ENCODE measurements at places on chromosomes 6 and 20.

DNA sequence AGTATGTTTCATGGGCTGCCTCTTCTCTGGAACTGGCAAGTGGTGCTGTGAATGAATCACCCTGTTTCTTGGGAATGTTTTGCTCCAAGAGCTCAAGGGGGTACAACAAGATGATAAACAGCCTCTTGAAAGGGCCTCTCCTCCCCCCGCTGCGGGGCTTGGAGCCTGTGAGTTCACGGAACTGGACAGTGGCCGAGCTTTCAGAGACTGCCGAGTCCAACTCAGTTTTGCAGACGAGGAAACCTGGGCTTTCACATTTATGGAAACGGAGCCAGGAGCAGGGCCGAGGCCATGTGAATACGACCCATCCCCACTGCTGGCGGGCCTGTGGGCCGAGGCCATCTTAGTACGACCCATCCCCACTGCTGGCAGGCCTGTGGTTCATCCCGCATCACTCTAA, 18.2 kb upstream of the SRC start:
- no peak for DNase-seq

DNA sequence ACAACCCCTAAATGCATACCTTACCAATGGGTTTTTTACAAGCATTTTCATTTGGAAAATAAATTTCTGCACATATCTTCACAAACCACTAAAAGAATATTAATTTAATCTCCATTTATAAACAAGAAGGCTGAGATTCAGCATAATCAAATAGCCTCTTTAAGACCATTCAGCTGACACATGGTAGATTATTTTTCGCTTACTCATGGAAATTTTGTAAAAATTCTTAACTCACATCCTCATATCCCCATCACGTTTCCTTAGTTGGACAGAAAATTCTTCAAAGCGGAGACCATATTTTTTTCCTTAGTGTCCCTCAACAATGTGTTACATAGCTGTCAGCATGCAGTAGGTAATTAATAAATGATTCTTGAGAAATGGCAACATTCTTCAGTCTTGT, 439.6 kb upstream of the PTCHD4 start:
- DNase-seq, result no peak

GRCh38 chr20:41412324-41413120, 45.9 kb upstream of the EMILIN3 start:
- DNase-seq, result no peak

GRCh38 chr20:61271312-61272231, 19.5 kb downstream of the CDH4 start:
- no peak for DNase-seq

DNA sequence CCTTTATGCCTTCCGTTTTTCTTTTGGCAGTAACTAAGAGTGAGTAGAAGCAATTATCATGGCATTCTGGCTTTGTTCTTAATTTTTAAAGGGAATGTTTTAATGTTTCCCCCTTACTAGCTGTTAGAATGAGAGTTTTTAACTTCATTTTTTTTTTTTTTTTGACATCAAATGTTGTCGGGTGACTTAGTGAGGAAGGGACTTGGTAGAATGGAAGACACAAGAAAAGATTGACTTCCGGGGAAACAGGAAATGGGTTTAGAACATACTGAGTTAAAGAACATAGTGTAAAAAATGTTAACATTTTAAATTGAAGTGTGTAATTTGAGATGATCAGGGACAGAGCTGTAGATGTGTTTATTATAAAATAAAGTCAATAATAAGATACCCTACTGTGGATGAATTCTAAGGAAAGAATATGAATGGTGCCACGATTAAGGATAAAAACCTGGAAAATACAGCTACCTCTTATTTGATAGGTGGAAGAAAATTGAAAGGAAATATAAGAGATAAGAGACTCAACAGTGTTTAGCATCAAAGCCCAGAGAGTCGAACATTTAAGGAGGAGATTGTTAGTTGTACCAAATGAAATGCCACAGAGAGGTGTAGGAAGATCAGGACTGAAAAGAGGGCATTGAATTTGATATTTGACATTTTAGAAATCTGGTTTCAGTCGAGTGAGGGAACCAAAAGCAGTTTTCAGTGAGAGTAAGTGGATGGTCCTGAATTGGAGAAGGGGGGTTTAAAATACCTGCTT, 9.4 kb downstream of the HSF2 start:
- DNase-seq, result no peak

DNA sequence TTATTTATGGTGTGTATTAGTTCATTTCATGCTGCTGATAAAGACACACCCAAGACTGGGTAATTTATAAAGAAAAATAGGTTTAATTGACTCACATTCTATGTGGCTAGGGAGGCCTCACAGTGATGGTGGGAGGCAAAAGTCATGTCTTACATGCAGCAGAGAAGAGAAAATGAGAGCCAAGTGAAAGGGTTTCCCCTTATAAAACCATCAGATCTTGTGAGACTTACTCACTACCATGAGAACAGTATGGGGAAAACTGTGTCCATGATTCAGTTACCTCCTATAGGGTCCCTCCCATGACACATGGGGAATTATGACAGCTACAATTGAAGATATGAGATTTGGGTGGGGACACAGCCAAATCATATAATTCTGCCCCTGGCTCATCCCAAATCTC, 150.0 kb upstream of the AHI1 start:
- no peak for DNase-seq

DNA sequence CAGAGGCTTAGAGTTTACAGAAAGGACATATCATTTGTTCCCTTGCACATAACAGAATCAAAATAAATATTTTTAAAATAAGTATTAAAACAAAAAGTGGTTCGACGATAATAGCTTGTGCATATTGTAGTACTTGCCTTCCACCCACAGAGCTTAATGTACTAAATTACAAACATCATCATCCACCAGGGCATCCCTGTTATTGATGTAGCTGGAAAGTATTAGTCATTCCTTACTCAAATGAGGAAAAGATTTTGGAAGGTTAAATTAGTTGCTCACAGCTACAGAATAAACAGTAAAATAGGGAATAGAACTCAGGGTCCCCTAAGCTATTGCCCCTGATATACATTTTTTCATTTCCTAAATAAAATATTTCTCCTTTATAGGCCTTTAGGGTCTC, 150.3 kb downstream of the PTPRK start:
- DNase-seq, result no peak

DNA sequence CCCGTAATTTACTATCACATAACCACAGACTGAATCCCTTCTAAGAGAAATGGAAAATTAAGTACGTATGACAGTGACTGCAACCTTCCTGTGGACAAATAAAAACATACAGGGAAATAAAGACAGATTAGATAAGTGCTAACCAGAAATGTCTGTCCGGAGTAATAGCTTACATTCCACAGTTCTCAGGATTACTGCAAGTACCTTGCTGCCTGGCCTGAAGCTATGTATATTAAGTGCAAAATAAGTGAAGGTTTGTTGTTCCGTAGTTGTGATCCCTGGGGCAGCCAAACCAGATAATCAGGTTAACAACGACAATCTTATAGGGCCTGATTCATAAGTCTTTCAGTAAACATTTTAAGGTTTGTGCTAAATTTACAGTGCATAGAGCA, 2.8 kb downstream of the NEDD9 start:
- DNase-seq, result no peak

DNA sequence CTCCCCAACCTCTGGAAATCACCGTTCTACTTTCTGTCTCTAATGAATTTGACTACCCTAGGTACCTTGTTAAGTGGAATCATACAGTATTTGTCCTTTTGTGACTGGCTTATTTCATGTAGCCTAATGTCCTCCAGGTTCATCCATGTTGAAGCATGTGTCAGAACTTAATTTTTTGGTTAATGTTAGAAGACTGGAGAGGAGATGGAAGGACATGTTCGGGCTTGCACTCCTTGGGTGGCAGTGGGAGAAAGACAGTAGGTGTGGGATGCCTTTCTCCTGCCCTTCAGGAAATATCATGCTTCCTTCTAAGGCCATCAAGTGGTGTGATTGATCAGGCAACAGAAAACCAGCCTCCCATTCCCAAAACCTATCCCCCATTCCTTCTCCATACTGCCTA, 61.1 kb upstream of the RNF144B start:
- DNase-seq, result no peak

DNA sequence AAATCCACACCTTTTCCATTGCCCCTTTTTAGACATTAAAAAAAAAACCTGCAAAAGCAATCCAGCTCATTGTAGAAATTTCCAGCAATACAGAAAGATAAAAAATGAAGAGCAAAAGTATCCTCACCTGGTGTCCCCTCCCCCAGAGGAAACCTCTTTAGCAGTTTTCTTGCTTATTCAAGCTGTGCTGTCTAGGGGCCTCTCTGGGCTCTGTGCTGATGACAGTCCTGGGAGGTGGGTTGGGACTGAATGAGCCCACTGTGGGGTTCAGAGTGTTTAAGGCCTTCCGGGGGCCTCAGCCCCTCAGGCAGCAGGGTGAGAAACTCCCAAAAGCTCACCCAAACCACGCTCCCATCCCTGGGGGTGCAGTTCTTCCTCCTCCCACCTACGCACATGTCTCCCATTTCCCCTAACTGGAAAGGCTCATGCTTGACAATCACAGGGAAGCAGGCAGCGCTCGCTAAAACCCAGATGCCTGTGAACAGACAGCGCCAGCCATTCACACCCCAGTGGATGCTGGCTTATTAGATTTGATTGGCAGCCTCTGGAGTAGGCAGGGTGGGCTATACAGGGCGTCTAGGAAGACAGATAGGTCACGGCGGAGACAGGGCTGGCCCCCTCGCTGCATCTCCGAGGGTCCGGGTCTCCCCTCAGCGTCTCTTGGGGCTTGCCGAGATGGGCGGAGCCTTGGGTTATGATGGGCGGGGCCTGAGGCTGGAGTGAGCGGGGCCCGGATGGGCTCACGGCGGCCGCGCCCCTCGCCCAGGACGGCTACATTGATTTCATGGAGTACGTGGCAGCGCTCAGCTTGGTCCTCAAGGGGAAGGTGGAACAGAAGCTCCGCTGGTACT, 4.6 kb downstream of the GUCA1A start:
- DNase-seq, result peak; percentile 74

- DNase-seq, result no peak
Measured at GRCh38 chr6:145189836-145190235, 545.5 kb downstream of the EPM2A start.

DNA sequence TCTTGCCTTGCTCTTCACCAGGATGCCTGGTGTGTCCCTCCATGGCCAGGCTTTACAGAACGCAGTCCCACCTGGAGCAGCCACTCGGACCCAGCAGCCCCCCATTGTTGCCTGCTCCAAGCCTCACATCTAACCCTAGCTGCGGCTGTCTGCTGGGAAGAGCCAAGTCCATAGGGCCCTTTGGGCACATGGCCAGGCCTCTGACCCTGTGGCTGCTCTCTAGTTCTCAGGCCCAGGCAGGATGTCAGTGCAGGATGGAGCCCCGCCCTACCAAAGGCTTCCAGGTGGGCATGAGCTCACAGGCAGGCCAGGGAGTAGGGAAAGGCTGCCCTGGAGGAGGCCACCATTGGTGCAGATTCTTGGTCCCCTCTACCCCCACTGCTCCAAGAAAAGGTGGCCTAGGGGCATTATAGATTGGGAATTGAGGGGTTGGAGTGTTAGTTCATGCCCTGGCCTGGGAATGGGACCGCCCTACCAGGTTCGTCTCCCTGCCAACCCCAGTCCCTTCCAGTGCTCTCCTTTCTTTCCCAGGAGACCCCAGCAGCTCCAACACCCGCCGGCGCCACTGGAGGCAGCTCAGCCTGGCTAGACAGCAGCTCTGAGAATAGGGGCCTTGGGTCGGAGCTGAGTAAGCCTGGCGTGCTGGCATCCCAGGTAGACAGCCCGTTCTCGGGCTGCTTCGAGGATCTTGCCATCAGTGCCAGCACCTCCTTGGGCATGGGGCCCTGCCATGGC, 18.7 kb downstream of the MAVS start:
- no peak for DNase-seq

- DNase-seq, result no peak
Measured at GRCh38 chr20:63525185-63525584, 4.6 kb downstream of the PPDPF start.

GRCh38 chr6:113402544-113402943, 454.6 kb upstream of the MARCKS start:
- DNase-seq, result no peak

GRCh38 chr6:63644668-63645326, 9.2 kb downstream of the PHF3 start:
- no peak for DNase-seq

DNA sequence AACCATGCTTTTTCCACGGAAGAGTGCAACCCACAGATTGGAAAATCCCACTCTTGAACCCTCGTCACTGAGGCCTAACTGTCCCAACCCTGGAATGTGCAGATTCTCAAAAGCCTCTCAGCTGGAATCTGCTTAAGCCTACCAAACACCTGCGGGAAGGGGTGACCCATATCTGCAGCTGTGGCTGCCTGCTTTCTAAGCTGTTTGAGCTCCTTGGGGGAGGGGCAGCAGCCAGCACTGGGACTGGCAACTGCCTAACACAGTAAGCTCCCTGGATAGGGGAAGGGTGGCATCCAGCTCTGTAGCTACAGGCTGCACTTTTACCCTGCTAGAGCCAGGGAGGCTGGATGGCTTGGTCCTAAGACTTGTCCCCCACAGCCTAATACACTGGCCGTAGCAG, 579.6 kb downstream of the COL12A1 start:
- DNase-seq, result no peak

- no peak for DNase-seq
Measured at GRCh38 chr20:46282669-46283068, 25.6 kb downstream of the CDH22 start.

DNA sequence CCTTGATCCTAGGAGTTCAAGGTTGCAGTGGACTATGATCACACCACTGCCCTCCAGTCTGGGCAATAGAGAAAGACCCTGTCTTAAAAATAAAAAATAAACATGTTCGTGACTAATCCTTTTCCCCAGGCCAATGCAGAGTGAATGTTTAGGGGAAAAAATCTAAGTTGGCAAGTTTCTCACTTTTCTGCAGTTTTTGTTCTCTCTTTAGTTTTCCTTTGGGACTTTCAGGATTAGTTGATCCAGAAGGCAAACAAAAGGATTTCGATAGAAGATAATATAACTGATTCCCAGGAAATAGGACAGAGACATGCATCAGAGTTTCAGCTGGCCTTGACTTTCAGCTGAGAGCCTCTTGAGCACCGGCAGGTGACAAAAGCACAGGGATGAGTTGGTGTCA, 53.3 kb downstream of the SOD2 start:
- no peak for DNase-seq

DNA sequence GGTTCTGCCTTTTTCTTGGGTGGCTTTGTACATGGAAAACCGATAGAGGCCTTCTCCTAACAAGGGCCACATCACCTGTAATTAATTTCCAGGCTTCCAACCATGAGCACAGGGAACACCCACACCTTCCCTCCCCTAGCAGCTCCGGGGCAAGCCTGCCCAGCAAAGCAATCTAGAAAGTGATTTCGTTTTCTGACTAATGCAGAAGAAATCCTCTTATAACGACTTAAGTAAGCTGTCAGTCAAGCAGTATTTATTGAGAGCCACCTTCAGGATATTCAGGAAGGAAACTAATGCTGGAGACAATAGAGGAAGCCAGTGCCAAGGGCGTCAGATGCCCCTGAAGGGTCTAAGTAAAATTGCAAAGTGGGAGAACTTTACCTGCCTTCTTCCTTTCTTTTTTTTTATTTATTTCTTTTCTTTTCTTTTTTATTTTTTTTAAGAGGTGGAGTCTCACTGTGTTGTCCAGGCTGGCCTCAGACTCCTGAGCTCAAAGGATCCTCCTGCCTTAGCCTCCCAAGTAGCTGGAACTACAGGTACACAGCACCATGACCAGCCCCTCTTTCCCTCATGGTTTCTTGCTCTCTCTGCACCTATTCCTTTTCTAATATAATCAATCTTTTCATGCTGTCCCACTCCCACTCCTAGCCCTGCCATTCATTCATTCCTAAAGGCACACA, 67.5 kb upstream of the MBOAT1 start:
- no peak for DNase-seq
